AG20443 (cell line): ENCODE measurements at places on chromosomes 7 and 10.

DNA sequence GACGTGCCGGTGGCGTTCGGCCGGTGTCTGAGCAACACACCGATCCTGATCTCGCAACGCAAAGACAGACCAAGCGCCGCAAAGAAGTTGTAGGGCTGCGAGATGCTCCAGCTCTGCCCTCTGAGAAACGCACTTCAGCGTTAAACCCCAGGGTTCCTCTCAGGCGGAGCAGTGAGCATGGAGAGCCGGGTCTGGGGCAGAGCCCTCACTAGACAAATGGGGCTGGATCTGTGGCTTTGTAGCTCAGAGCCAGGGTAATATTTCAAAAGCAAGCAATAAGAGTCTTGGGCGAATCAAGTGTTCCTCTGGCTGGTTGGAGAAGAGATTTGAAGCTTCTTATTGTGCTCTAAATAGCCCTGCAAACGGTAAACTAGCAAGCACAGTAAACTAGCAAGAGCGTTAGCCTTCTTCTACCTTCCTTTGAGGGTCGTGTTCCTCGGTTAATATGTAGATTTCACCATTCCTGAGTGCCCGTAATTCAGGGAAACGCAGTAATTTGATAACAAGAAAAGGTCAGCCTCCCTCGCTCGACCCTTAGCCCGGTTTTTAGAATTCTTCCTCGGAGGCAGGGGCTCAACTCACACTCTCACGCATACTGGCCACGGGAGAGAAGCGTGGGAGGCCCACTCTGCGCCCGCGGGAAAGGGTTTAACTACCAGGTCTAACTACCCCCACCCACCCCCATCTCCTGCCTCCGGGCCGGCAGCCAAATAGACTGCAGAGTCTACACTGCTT, 6.7 kb downstream of the SKAP2 start:
- DNase-seq: no peak

- no peak for DNase-seq
Observed at GRCh38 chr10:67269828-67270227, 344.0 kb downstream of the LRRTM3 start.

DNA sequence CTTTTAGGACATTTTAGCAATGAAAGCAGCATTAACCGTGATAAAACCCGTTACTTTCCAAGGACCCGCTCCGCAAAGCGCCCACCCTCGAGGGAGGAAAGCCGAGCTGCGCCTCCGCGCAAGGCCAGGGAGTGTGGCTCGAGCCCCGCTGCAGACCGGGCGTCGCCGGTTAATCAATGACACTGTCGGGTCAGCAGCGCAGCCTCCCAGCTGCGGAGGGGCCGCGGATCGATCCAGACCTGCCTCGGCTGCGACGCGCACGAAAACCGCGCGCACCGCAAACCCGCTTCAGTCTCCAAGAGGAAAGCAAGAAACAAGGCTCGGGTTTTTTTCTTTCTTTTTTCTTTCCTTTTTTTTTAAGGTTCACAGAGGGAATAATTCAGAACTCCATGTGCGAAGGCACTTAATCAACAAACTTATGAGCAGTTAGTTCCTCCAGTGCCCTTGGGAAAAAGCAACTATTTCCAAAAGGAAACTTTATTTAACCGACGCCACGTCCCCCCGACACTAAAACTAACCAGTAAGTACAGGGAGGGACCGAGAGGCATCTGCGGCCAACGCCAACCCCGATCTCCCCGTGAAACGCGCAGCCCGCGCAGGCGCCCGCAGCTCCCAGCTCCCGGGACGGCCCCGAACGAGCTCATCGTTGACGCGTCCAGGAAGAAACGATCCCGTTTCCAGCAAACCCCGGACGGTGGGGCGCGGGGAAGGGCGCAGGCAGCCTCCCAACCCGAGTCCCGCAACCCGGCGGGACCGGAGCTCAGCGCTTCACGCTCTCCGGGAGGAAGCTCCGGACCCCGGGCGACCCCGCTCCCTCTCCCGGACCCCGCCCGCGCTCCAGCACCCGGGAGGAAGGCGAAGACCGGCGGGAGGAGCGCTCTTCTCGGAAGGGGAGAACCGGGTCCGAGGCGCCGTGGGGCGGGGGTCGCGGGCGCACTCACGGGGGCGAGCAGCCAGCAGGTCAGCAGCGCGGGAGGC, 598 bp downstream of the VIPR2 start:
- DNase-seq: peak; percentile 45

DNA sequence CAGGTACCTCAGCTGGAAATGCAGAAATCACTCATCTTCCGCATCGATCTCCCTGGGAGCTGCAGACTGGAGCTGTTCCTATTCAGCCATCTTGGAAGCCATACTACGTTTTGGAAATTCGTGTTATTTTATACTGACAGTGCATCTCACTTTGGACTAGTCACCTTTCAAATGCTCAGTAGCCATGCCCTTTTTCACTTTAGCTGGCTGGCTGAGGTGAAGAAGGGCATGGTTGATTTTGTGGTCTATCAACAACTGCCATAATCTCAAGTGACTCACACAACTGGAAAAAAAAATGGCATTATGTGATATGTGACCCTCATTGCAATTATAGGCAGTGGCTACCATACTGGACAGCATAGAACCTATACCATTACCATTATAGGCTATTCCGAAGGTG, 100.5 kb downstream of the CCDC71L start:
- DNase-seq: no peak

DNA sequence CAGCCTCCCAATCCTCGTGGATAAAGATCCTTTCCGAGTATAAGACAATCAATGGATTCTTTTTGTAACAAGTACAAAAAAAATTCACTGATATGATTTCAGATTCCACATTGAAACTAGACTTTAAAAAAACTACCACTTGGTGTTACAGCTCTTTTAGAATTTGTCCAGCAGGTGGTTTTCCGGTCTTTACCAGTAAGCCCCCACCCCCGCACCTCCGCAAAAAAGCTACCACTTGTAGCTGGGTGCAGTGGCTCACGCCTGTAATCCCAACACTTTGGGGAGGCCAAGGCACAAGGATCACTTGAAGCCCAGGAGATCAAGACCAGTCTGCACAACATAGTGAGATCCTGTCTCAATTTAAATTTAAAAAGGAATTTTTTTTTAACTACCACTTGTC, 19.8 kb downstream of the IGF2BP3 start:
- DNase-seq: no peak

GRCh38 chr7:96596120-96596826, 113.4 kb downstream of the SEM1 start:
- no peak for DNase-seq

- peak; percentile 79 for DNase-seq
Observed at GRCh38 chr10:30422981-30423654, 10.9 kb upstream of the MAP3K8 start.

DNA sequence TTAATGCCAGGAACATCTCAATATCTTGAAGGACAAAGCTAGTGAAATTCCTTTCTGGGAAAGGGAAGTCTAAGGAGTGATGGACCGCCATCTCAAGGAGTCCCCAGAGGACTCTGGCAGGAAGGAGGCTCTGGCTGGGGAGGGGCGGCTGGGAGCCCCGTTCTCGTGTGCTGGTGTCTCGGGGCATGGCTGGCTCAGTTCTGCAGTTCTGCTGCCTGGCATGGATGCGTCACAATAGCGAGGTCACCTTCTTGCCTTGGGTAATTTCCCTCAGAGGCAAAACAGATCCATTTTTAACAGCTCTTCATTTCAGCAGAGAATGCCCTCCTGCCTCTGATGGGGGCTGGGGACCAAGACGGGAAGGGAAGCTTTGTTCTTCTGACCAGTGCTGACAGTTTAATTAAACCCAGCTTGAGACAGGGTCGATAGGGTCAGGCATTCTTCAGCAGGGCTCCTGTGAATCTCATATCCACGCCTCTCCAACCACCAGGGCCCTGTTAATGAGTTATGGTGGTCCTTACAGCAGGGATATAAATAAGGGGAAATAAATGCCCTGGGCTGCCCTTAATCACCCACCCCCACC, 35.7 kb downstream of the SLIT1 start:
- DNase-seq: no peak

DNA sequence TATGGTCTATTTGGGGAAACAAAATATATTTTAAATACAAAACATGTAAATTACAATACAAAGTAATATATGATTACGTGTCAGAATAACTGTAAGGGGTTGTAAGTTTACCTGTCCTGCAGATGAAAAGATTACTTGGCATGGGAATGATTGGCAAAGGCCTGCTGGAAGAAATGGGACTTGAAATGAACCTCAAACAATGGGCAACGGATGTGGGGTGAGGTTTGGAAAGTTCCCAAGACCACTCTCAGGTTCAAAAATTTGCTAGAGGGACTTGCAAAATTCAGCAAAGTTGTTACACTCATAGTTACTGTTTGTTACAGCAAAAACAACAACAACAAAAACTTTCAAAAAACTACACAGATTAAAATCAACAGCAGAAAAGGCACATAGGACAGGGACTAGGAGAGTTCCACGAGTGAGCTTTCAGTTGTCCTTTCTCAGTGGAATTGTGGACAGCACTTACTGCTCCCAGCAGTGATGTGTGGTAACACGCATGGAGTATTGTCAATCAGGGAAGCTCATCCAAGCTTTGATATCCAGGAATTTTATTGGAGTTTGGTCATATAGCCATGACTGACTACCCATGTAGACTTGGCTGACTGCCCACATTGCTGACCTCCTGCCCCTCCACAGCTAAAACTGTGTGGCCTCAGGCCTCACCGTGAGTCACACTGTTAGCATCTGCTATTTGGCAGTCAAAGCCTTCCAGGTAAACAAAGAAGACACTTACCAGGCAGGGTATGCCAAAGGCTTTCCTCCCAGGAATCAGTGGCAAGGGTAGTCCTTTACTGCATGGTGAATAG, 43.8 kb downstream of the EXOC6 start:
- DNase-seq: peak; percentile 32

- no peak for DNase-seq
Observed at GRCh38 chr7:156560075-156560474, 80.5 kb upstream of the RNF32 start.

GRCh38 chr7:84204655-84205054, 10.1 kb upstream of the SEMA3A start:
- peak; percentile 70 for DNase-seq

- DNase-seq: no peak
Observed at GRCh38 chr7:71601851-71602250, 469.9 kb downstream of the GALNT17 start.

DNA sequence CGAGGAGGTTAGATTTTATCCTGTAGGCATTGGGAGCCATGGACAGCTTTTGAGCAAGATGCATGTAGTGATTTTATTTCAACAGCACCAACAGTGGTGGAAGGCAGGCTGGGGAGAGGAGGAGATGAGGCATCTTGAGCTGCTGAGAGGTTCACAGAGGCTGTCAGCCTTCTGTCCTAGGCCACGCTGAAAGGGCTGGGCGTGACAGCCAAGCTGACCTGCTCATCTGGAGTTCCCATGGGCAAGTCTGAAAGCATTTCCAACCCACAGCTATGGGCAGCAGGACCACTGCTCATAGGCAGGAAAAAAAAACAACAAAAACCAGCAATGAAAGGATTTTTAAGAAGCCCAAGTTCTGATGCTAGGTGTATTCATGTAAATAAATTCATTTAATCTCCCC, 7.7 kb downstream of the NEURL1 start:
- no peak for DNase-seq

DNA sequence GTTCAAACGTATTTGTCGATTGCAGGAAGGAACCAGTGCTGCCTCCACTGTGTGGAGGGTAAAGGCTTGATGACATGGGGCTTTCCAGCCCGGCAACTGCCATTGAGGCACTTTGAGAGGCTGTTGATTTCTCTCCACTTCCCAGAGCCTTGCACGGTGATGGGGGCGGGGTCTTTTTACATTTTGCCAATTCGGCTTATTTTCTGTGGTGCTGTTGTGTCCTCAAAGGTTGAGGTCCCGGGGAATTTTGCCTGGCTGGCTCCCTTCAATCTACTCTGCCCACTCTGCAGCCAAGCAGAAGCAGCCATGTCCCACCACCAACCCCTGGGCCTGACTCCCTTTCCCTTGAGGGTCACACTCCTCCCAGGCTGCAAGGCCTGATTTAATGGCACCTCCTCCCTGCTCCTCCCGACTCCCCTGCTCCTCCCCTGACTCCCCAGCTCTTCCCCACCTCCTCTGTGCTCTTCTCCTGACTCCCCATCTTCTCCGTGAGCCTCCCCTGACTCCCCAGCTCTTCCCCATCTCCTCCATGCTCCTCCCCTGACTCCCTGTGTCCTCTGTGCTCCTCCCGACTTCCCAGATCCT, 39.0 kb downstream of the OAT start:
- no peak for DNase-seq

DNA sequence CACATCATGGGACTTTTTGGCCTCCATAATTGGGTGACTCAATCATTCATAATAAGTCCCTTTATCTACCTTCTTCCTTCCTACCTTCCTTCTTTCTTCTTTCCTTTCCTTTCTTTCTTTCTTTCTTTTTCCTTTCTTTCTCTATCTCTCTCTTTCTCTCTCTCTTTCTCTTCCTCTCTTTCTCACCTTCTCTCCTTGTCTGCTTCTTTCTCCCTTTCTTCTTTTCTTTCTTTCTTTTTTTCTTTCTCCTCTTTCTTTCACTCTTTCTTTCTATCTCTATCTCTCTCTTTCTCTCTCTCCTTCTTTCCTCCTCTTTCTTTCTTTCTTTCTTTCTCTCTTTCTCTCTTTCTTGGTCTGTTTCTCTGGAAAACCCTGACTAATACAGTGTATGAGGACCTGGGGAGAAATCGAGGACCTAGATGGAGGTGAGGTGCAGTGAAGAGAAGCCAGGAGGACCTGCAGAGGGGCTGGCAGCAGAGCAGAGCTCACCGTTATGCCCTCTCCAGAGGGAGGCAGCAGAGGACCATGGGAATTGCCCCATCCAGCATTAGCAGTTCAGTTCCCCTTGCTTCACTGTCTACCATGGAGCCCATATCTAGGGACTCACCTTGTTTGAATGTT, 52.7 kb upstream of the BTRC start:
- no peak for DNase-seq

DNA sequence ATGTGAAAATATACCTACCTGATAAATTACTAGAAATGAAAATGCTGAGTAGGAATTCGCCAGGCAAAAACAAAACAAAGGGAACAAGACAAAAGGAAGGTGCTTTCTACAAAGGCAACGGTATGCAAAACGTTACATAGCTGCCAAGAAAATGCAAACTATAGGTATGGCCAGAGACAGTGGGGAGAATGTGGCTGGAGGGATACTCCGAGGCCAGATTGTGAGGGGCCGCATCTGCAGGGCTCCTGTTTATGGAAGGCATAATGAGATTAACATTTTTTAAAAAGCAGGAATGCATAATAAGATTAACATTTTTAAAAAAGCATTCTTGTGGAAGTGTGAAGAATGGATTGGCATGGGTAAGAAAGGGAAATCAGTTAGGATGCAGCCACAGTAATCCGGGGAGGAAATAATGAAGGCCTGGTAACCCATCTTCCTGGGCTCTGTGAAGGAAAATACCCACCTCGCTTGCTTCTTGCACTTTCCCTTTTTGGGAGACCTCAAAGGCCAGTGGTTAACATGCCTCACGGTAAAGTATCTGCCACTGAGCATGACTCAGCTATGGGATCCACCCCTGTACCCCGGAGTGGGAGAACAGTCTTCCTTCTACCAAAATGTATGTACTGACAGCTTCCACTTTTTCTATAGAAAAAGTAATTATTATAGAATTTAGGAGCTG, 145.8 kb upstream of the LRRN3 start:
- no peak for DNase-seq

- no peak for DNase-seq
Observed at GRCh38 chr10:131902211-131902610, 1.4 kb downstream of the PPP2R2D start.
